ENCODE measurements at places on chromosomes 2 and 18.

DNA sequence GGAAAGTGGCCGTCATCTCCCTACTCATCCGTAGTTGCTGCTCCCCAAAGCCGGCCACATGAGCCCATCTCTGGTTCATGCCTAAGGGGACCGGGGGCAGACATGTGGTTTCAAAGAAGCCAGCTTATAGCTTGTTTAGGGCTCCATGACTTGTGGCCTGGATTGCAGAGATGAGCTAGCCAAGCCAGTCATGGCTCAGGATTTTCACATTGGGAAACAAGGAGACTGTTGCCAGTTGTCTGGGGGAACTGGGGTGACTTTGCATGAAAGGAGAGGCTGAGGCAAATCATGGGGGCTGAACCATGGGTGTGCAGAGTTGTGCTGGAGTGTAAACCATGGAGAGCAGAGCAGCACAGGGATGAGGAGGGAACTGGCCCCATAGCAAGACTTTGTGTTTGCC is 183.0 kb upstream of the APCDD1 start:
- DNase-seq = no peak

GRCh38 chr18:40613721-40614120 is 1341.3 kb upstream of the PIK3C3 start:
- DNase-seq = no peak

DNA sequence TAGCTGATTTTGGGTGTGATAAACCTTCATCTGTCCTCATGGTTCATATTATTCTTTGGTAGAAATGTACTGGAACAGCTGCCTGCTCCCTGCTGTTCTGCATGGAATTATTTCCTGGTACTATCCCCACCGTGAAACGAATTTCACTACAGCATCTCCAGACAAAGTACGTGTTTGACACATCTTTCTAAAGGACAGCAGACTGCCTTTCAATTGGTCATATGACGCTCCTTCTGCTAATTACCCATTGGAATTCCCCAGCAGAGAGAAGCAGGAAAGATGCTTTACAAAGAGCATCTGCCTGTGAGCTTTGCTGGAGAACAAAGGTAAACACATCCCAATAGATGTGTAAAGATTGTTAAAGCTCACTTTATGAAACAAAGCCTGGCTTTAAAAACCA is 4.4 kb upstream of the RFX8 start:
- DNase-seq = no peak

GRCh38 chr18:44792456-44793061 is 111.9 kb downstream of the SETBP1 start:
- DNase-seq = no peak

- DNase-seq = no peak
Measured at GRCh38 chr2:208319391-208319790, 53.3 kb downstream of the PIKFYVE start.

DNA sequence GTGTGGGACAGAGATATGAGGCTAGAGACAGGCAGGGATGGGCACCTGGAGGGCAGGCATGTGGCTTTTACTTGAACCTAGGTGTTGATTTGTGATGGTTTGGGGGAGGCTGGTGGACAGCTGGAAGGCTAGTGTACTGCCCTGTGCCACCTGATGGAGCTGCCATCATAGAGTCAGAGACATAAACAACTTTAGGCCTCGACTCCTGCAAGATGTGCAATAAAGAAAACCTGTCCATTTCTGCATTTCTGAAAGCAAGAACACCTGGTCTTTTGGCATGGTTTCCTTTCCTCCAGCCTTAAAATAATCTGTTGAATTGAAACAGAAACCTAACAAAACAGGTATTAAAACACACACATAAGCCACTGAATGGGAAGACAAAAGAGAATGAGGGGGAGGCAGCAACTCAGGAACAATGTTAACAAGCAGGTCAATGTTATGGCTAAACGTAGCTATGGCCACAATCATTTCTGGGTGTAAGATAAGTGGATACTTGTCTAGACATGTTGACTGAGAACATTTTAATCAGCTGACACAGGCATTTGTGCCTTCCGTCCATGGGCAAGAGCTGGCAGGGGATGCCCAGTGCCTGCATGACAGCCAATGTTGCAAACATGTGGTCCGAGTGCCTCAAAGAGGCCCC is 87.8 kb downstream of the KCTD1 start:
- no peak for DNase-seq

DNA sequence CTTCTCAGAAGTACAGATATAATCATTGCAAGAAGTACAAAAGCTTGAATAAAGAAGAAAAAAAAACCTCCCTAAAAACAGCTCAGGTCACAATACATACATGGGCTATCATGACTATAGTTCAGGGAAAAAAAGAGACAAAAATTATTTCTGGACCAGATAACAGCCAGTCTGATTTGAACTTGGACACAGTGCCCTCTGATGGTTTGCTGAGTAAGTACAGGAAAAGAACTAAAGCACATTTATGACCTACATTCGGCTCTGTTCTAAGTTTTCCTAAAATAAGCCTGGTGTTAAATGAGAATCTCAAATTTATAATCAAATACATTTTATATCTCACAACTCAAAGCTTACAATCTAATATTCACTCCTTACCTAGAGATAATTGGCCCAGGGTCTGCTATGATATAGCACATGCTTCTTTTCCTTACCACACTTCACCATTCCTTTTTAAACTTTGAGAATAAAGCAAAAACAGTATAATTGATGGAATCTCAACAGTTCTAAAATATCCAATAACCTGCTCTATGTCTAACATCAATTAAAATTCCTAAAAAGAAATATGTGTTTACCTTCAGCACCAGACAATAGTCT is 81.1 kb downstream of the RAPH1 start:
- DNase-seq = no peak

GRCh38 chr2:44479127-44479887 is 117.6 kb downstream of the CAMKMT start:
- no peak for DNase-seq

GRCh38 chr2:168744844-168745243 is 57.6 kb upstream of the NOSTRIN start:
- no peak for DNase-seq

DNA sequence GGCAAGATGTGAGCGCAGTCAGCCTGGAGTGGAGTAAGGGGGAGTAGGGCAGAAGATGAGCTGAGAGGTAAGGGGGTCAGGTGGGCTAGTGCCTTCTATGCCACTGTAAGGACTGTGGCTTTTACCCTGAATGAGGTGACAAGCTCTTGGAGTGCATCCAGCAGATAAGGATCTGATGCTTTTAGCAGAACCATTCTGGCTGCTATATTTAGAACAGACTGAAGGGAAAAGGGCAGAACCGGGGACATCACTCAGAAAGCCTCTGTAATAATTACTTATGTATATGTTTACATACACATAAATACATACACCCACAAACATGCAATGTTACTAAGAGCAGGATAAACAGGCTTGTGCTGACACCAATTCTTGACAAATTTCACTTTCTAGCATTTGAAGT is 124.8 kb downstream of the DTNB start:
- DNase-seq = no peak

GRCh38 chr2:158056875-158057274 is 44.8 kb upstream of the UPP2 start:
- DNase-seq = no peak

DNA sequence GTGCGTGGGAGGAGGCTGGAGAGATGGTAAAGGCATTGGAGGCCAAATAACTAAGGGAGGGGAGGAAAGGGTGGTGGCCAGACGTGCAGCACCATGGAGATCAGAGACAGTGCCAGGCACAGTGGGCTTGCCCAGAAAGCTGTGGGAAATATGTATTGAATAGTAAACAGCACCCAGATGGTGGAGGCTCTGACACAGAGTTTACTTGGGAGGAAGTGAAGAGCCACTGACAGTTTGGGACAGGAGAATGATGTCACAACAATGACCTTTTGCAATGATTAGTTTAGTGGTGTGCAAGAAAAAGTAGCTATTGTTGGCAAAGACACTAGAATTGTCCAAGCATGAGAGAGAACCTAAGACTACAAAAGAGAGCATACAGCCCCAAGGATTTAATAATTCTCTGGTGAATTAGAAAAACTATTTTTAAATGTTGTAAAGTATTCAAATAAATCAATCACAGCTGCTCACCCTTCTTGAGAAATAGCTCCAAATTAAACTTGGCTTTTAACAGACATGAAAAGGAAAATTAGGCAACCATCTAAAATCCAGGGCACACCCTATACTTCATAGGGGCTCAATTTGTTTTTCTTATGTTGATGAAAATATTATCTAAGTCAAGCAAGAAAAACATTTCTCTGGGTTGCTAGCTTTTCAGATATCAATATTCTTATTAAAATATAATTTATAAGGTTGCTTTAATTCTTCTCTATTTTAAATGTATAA is 458.7 kb upstream of the HNRNPA3 start:
- DNase-seq = no peak
